ENCODE measurements at places on chromosomes 1 and 21.

DNA sequence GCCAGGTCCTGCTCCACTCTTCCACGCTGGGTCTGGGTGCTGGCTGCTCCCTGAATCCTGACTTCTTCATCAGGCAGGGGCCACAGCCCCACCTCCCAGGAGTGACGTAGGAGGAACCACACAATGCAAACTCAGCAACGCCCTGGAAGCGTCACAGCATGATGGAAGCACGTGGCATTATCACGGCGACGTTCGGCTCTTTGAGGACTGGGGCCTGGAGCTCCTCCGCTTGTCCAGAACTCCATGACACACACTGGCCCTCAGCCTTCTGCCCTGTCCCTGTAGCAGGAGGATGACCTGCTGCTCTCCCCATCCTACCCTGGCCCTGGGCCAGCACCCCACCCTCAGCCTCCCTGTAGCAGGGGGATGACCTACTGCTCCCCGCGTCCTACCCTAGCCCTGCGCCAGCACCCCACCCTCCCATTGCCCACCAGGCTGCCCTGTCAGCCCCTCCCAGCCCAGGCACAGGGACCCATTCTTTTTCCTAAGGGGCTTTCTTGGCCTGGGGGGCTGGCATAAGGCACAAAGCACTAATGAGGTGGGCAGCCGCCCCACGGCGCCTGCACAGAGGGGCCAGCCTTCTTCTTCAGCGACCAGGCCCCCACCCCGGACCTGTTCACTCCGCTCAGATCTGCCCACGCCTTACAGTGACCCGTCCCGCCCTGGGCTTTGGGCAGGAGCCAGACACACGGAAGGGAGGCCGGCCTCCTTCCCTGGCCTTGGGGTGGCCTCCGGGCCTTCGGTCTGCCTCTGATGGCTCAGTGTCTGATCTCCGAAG lies 65.7 kb downstream of the DHRS3 start:
- no peak for DNase-seq

DNA sequence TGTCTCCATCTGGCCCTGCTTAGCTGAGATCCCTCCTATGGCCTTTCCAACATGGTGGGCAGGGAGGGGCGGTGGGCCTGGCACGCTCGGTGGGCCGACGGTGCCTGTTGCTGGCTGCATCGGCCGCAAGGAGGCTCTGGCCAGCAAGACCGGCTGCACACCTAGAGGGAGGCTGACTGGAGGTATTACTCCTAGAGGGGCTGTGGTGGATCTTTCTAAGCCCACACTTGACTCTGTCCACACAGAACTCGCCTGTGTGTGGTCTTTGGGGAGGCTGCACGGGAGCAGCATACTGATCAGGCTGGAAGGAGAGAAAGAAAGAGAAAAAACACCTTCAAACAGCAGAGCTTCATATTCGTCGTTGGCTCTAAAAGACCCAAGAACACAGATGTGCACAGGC lies 41.7 kb upstream of the ZC3H12A start:
- no peak for DNase-seq

GRCh38 chr1:7218210-7218832 lies 433.1 kb downstream of the CAMTA1 start:
- peak; percentile 15 for DNase-seq

- DNase-seq: no peak
Observed at GRCh38 chr1:162383516-162383915, 2.0 kb downstream of the C1orf226 start.

GRCh38 chr1:43255438-43256210 lies 14.2 kb upstream of the TMEM125 start:
- DNase-seq: no peak

DNA sequence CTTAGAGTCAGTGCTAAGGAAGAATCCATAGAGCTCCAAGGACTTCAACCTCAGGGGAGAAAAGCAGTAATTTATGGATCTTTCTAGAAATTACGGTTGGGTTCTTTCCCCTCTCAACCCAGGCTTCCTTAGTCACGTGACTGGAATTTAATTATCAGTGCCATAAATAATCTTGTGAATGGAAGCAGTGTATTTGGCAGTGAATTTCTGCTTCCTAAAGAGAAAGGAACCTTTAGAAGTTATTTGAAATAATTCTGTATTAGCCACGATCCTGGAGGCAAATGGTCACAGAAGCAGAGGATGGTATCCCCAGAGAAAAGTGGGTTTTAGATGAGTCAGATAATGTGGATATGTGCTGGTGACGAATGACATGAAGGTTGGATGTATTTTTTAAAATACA lies 89.6 kb downstream of the NFIA start:
- no peak for DNase-seq

- DNase-seq: no peak
Observed at GRCh38 chr1:42844592-42845140, 1.7 kb upstream of the ZNF691 start.

GRCh38 chr21:20425856-20426255 lies 572.4 kb upstream of the NCAM2 start:
- DNase-seq: no peak

DNA sequence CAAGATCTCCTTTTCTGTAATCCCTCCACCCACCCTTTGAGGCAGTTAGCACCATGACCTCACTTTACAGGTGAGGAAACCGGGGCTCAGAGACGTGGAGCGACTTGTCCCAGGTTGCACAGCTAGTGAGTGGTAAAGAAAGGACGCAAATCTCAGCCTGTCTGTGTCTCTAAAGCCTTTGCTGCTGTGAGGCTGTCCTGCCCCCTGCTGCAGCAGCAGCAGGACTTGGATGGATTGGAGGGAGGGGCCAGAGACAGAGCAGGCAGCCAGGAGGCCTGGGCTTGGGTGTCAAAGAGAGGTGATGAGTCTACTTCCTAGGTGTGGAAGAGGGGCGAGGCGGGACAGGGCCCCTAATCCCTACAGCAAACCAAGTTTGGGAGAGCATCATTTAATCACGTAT lies 69.6 kb downstream of the PTPRU start:
- DNase-seq: no peak

DNA sequence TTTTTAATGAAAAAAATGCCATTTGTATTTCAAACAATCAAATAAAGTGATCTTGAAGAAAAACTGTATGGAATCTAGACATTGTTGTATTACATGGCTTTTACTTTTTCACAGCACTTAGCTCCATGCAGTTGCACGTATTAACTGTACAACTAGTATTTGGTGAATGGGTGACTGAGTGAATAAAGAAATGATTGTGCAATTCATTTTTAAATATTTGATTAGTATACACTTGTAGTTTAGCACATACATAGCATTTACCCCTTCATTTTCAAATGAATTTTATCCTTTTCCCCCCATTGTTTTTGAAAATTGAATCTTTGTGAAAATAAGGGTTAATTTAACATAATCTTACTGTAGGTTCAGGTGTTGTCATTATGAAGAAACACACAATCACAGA lies 54.5 kb upstream of the GPR25 start:
- no peak for DNase-seq

Data from stimulated activated CD4-positive, alpha-beta T cell treated with anti-CD3 and anti-CD28 coated beads, Interleukin-4, amount 100 ng/mL, for 48 hours (primary cell).